ENCODE measurements at places on chromosomes 2 and 18.

DNA sequence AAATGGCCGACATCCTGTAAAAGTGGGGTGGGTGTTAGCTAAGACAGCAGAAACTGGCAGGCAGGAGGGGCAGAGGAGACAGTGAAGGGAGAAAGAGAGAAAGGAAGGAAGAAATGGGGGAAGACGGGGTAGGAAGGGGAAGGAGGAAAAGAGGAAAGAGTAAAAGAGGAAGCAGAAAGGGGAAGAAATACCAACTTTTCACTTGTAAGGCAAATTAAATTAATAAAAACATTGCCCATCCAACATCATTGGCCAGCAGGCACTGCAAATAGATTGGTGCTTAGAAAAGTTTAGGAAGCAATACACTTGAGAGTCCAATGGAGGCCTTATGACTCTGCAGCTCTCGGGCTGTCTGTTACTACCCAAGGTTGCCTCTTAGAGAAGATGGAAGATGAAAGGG, 116.7 kb downstream of the TNS1 start:
- DNase-seq = no peak

DNA sequence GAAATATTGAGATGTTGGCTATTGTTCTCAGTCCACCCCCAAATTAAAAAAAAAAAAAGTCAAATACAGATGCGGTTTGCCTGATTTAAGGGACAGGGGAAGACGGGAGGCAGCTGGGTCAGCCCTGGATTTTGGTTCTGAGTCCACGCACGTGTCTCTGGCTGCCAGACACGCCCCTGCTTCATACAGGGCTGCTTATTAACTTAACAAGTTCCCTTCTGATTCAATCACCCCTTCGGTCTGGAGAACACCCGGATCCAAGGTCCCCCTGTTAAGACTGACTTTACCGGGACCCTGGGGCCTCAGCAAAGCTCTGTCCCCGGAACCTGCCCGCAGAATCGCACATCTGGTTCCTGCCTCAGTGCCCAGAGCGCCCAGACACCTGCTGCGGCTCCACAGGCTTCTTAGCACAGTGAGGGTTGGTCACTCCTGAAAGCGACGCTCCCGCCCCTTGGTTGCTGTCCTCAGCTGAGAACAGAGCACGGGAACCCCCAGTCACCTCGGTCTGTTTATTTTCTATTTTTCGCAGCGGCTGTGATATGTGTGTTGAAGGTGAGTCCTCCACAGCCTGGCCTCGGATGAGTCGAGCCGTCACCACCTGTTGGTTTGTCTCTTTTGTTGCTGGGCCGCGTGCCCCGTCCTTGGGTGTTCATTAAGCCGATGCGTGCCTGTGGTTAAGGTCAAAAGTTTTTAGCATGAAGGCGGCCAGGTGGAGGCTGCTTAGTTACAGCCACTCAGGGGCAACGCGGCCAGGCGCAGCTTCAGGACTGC, 57.2 kb downstream of the RTP5 start:
- no peak for DNase-seq

GRCh38 chr2:150045601-150046000, 441.9 kb downstream of the RND3 start:
- DNase-seq = no peak

- no peak for DNase-seq
Observed at GRCh38 chr2:160043265-160043664, 19.1 kb downstream of the PLA2R1 start.

DNA sequence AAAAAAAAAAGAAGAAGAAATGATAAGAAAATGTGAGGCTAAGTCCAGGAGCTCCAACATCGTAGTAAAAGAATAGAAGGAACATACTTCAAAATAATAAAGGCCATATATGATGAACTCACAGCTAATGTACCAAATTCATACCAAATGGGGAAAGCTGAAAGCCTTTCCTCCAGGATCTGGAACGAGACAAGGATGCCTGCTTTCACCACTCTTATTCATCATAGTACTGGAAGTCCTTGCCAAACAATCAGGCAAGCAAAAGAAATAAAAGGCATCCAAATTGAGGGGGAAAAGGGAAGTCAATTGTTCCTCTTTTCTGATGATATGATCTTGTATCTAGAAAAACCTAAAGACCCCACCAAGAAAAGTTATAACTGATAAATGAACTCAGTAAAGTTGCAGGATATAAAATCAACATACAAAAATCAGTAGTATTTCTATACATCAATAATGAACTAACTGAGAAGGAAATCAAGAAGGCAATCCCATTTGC, 170.6 kb downstream of the METTL4 start:
- no peak for DNase-seq

- no peak for DNase-seq
Observed at GRCh38 chr2:157085522-157085921, 172.0 kb upstream of the GALNT5 start.

- DNase-seq = no peak
Observed at GRCh38 chr18:60668583-60668982, 296.0 kb upstream of the MC4R start.

DNA sequence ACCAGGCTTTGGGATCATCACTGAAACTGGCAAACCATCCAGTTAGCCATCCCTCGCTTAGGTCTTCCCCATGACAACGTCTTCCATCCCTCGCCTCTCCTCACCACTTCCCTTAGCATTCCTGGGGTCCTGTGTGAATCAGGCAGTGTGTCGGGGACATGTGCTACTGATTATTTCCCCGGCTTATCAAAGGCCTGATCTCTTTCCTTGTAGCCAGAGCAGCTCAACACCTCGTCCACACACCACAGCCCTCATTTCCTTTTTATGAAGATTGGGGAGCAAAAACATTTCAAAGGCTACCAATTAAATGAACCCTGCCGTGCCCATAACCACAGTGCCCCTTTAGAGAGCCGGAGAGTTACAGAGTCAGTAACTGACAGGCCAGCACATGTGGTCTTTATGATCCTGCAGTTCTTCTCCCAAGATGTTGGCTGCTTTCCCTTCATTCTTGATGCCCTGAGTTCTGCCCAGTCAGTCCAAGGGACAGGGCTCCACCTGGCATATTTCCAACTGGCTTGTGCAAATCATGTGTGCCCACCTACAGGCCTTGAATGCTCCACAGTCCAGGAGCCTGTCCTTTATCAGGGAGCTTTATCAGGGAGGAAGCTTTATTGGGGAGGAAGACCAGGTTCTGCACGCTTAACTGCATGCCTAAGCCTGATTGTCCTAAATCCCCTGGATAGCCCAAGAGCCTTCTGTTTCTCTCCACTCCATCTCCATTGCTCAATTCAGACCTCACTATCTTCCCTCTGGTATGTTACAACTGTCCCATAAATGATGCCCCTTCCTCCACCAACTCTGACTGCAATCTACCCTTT, 343.1 kb downstream of the CYRIA start:
- DNase-seq = no peak

GRCh38 chr2:230564805-230565779, 147.6 kb upstream of the CAB39 start:
- DNase-seq = no peak

- no peak for DNase-seq
Observed at GRCh38 chr2:88500691-88501090, 48.2 kb upstream of the FOXI3 start.

DNA sequence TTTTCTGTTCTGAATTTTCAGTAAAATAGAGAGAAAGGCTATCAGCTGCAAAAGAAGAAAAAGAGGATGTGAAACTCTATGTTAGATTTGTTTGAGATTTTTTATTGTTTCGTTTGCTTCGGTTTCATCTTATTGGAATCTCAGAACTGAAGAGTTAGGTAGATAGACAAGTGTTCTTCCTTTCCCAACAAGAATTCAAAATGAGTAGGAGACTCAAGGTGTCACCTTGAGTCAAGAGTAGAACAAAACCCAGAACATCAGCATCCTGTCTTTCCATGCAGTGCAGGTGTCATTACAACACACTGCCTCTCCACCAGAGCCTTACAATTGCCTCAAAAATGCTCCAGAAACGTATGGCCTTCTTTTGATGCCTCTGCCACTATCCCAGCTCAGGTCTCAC, 21.1 kb downstream of the NBAS start:
- no peak for DNase-seq

- no peak for DNase-seq
Observed at GRCh38 chr2:158191076-158191895, 89.6 kb downstream of the UPP2 start.

- DNase-seq = no peak
Observed at GRCh38 chr18:6261938-6262337, 152.8 kb downstream of the L3MBTL4 start.

DNA sequence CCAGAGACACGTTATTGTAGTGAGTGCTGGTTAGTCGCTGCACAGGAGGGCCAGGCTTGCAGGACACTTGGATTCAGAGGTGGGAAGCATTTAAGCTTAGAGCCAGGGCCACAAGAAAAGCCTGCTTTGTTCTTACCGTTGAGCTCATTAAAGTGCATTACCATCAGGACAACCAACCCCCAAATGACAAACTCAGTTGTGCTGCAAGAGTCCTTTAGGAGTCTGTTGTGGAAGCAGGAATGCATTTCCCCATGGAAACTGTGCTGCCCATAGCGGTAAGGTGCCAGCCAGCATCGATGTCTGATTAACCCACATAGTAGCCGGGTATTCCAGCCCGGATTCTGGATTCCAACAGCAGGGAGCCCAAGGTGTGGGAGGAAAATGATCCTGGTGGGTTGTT, 23.4 kb upstream of the REEP1 start:
- no peak for DNase-seq

- DNase-seq = no peak
Observed at GRCh38 chr2:222355860-222356259, 57.1 kb upstream of the PAX3 start.

GRCh38 chr2:216838151-216838550, 21.7 kb downstream of the TNP1 start:
- DNase-seq = no peak

- DNase-seq = no peak
Observed at GRCh38 chr18:23088310-23088709, 47.0 kb upstream of the CABLES1 start.

- no peak for DNase-seq
Observed at GRCh38 chr2:239046822-239047221, 198.9 kb downstream of the TWIST2 start.

DNA sequence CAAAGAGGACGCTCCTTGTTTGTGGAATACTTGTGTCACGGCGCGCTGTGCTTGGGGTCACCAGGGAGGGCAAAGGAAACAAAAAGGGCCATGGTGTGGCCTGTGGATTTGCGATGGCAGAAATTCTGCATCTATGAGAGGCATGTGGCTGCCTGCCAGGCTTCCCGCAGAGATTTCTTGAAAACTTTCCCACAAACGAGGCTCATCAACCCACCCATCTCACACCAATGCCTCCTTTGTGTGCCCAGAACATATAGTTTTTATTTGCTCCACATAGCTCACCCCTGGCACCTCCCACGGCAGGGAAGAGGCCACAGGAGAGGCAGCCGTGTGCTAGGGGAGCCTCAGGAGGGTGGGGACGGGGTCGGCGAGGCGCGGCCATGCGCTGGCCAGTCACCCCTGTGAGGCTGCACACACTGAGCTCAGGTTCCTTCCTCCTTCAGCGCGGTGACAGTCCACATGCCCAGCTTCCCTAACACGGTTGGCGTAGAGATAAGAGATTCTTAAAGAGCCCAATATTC, 100.3 kb downstream of the MBP start:
- no peak for DNase-seq

- no peak for DNase-seq
Observed at GRCh38 chr18:11324510-11324909, 175.1 kb upstream of the PIEZO2 start.

- no peak for DNase-seq
Observed at GRCh38 chr2:72185206-72185605, 37.5 kb upstream of the CYP26B1 start.

DNA sequence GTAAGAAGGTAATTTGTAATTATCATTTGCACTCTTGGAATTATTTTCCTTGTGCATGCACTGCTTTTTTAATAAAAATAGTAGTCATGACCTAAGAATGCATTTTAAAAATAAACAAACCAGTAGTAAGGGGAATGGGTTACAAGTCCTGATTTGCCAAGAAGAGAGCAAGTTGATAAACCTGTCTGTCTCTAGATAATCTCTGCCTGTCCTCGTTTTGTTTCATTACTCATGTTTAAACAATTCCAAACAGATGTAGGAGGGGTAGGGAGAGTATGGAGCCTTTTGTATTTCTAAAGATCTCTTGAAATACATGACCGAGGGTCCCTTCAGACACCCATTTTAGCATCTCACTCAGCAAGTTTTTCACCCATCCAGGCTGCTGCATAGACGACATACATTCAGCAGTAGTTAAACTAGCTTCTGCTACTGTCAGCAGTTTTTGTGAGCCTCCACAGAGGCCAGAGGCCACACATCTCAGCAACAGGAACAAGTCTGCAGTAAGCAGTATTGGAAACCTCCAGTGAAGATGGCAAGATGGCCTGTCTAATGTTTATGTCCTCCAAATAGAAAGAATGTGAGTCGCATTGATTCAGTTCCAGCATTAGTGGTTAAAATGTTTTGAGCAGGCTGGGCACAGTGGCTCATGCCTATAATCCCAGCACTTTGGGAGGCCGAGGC, 2.3 kb upstream of the EXOC6B start:
- DNase-seq = no peak

DNA sequence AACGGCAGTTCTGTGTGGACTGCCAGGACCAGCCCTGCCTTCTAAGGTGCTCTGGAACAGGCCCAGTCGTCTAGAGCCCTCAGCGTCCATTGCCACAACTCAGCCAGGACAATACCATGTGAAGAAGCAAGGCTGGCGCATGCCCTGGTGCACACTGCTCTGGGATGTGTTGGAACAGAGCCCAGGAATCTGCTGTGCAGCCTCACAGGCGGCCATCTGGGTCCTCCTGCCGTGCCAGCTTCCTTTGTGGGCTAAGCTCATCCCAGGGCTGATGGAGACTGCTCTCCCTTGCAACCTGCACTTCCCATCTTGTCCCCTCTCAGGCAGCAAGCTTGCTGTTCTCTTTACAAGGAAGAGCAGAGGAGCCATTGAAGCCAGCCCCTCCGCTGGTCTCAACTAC, 246.4 kb upstream of the PXDN start:
- no peak for DNase-seq

- DNase-seq = no peak
Observed at GRCh38 chr2:143801561-143801960, 672.3 kb downstream of the ARHGAP15 start.

DNA sequence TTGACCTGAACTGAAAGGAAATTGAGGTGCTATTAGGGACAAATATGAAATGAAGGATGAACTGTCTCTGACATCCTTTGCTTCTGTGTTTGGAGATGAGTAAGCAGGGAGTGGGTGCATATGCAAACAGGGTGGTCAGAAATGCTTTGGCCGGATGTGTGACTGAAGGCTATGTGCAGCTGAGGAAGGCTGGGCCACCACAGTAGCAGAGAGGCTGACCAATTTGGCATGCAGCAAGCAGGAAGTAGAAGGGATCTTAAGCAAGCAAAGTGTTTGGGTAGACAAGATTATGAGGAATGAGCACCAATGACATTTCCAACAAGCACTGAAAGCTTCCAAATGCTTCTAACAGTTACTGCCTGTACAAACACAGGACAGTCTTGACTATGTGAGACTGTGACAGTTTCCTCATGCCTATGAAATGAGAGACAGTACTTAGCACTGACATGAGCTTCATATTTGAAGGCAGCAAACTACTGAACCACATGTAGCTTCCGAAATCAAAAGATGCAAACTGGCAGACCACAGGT, 3.3 kb upstream of the ACTR3 start:
- peak; percentile 83 for DNase-seq

GRCh38 chr18:5961828-5962150, 66.5 kb upstream of the TMEM200C start:
- DNase-seq = no peak
